ENCODE measurements at places on chromosomes 3 and 15.
A peak's percentile ranks its signal among the peaks of the same experiment; 100 is the strongest.

GRCh38 chr3:23314981-23315762 lies 112.0 kb downstream of the UBE2E2 start:
- DNase-seq, result no peak

GRCh38 chr3:39705351-39705900 lies 104.0 kb upstream of the MYRIP start:
- no peak for DNase-seq

DNA sequence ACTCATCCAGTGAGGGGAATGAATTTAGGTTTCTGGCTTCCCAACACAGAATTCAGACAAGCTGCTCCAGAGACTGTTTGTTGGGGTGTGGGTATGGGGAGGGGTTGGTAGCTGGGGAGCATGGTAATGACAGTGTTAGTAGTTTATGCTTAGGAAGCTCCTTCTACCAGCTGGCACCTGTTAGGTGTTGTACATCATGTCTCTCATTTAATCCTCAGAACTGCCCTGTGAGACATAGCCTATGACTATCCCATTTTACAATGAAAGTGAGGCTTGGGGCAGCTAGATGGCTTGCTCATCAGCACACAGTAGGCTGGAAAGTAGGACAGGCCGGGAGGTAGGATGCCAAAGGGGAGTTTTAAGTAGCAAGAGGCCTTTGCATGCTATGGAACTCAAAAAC lies 2.5 kb downstream of the EIF4E3 start:
- DNase-seq, result no peak

- DNase-seq, result no peak
Observed at GRCh38 chr3:152480282-152480953, 211.7 kb downstream of the MBNL1 start.

DNA sequence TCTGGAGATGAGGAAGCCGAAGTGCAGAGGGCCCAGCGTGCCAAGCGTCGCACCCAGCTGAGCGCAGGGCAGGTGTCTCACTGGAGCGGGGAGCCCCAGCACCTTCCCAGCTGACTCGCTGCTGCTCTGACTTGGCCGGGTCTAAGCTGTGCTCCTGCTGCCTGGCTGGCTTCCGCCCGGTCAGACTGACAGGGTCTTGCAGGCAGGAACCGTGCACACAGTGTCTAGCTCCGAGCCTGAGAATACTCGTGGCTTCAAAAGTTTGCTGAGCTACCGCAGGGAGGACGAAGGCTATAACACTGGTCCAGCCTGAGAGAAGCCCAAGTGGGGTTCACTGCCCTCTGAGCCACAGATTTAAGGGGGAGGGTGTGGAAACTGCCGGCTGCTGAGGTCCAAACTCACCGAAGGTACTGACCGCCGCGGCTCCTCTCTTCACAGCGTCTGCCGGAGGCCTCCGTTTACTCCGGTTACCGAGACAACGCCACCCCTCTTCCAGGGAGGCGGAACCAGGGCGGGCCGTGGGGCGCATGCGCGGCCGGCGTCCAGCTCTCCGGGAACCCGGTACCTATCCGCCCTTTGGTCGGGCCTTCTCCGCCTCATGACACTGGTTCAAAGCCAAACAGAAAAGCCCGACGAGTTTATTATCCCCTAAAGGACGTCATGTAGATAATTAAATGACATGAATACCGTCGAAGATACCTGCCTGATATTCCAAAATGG lies at the start of gene CFAP44:
Gene CFAP44 (minus strand): TSS at position 443 of the 720 bp plus-strand sequence. CDS start 7,829 bp downstream, outside the sequence.
- peak; percentile 35 for DNase-seq

DNA sequence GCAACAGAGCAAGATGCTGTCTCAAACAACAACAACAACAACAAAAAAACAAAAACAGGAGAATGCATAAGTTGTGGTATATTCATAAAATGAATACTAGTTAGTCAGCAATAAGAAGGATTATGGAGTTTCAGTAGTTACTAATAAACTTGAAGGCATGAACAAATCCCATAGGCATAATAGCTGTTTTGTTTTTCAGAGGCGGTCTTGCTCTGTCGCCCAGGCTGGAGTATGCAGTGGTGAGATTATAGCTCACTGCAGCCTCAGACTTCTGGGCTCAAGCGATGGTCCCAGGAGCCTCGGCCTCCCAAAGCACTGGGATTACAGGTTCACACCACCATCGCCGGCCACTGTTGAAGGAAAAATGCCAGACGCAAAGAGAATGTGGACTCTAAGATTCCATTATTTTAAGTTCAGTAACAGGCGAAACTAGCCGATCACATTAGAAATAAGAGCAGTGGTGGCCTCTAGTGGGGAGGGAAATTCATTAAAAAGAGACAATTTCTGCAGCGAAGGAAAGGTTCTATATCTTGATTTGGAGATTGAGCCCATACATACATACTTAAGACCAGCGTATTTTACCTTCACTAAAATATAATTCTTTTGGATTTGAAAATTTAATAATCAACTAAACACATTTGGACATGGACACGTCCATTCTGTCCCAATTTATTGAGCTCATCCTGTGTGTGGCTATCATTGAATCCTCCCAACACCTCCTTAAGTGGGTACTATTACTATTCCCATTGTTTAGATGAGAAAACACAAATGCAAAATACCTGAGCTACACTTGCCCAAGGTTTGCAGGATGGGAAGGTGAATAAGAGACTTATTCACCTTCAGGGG lies 27.4 kb upstream of the HDAC11 start:
- no peak for DNase-seq

- DNase-seq, result no peak
Observed at GRCh38 chr15:70531576-70531975, 231.8 kb downstream of the UACA start.

DNA sequence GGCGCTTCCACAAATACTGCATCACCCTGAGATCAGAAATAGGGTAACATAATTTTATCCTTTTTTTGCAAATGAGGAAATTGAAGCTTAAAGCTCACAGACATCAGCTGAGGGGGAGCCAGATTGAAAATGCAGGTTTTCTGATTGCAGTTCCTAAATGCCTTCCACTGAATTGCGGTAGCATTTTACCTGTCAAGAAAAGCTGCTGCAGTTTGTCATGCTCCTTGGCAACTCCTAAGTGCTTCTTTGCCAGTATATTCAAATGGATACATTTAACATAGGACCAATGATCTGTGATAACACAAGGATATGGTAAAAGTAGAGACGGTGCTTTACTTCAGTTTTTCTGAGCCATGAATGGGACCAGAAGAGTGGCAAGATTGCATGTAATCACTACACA lies 50.5 kb downstream of the SPATA16 start:
- no peak for DNase-seq

- no peak for DNase-seq
Observed at GRCh38 chr15:68557469-68558317, 21.1 kb upstream of the CORO2B start.

DNA sequence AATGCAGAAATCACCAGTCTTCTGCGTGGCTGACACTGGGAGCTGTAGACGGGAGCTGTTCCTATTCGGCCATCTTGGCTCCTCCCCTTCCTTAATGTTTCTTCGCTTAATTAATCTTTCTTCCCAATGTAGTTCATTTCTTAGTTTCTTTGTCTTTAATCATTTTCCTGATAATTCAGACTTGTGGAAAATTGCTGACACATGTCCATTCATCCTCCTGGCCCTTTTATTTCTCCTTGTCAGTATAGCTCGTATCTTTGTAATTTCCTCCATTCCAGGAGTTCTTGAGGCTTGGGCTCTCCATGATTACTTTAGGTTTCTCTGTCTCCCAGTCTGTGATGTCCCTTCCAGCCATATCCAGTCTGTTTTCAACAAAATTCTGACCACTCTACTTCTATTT lies 98.7 kb downstream of the UBE2E2 start:
- DNase-seq, result no peak

DNA sequence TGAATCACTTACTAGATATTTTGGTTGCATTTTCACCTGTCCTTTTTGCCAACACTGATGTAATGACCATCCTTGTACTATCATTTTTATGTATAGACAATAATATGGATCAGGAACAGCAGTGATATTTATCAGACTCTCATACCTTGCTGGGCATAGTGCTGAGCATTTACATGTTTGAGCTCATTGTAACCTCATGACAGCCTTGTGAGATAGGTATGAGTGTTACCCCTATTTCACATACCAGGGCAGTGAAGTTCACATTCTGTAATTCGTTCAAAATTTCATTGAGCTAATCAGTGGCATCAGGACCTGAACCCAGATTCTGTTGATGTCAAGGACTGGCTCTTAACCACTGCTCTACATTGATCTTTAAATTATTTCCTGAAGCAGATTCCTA lies 221.5 kb upstream of the TBL1XR1 start:
- DNase-seq, result no peak

DNA sequence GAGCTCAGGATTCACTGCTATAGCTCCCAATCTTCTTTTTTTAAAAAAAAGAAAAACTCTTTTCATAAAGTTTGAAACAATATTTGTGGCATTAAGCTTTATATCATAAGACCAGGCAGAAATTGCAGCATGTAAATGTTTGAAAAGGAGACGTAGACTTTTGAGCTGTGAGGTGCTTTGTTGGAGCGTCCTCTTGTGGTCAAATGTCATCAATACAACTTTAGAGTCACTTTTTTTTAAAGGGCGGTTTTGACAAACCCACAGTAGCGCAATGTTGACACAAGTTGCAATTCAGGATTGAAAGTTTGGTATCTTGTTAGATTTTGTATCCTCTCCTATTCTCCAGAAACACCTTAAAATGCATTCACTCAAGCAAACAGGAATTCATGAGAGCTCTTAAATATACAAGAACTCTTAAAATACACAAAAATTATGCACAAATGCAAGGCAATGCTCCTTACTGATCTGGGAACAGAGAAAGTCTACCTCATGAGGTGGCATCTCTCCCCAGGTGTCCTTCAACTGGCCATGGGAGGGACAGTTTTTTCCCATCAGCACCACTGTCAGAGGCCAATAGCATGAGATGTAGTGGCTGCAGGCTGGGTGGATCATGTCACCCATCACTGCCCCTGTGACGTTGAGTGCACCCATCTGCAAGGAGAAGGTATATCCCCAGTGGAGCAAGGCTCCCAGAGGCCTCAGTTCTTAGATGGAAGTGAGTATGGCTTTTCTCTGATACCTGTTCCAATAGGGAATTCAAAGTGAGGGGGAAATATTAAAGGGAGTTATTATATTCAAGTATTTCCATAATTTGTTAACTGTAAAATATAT lies 70.7 kb downstream of the ANXA2 start:
- no peak for DNase-seq

DNA sequence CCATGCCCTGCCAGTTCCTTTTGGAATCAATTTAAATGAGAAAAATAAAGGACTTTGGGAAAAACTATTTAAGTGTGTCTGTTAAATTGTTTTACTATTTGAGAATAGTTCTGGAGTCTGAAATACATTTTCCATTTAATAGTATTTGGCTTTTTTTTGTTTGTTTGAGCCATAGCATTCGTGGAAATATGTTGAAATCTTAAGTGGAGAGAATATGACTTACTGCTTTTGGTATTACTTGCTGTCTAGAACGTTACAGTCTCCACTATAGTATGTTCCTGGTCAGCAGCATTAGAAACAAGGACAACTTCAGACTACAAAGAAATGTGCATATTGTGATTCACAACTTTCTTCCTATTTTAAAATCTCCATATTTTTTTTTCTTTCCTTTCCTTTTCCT lies 179.4 kb downstream of the GHSR start:
- DNase-seq, result no peak

DNA sequence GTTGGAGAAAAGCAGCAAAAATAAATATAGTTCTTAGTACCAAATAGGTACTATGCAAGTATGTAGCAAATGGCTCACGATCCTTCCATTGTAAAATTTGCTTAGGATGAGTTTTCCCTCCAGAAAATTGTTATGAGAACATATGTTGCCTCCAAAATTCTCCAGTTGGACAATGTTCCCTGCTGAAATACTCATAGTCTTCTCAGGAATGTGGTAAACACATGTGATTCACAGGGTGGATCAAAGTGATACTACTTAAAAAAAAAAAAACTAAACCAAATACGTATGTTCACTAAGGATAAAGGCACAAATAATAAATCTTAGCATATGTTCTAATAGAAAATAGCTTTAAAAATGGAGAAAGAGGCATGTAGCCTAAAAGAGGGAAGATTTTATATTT lies 84.3 kb upstream of the ZNF385D start:
- no peak for DNase-seq

GRCh38 chr3:16508243-16508578 lies 5.3 kb downstream of the RFTN1 start:
- DNase-seq, result no peak

GRCh38 chr3:157477441-157477840 lies 25.8 kb downstream of the VEPH1 start:
- DNase-seq, result no peak

DNA sequence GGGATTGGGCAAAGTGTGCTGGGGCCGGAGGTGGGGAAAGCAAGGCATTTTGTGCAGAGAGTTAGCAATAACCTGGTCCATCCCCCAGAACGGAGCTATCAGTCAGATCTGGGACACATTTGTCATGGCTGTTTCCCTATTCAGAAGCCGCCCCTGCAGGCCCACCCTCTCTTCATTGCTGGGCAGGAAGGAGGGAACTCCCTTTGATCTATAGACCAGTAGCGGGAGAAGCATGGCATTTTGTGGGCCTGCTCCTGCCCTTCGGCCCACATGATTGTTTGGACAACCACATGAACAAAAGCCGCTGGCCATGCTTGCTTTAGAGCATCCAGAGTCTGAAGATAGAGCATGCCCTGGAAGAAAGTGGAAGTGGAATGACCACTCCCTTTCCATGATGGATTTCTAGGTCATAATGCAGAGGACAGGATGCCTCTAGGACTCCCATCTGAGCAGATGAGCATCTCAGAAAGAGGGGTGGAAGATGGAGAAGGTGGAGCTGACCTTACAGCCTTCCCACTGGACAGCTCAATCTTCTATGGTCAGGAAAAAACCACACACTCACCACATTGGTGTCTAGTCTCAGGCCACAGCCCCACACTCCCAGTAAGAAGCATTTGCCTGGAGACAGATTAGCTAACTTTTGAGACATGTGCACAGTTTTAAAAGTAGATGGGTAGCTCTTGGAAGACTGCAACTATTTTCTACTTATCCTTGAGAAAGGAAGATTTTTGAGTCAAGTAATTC lies 11.9 kb upstream of the LRTM1 start:
- DNase-seq, result no peak

DNA sequence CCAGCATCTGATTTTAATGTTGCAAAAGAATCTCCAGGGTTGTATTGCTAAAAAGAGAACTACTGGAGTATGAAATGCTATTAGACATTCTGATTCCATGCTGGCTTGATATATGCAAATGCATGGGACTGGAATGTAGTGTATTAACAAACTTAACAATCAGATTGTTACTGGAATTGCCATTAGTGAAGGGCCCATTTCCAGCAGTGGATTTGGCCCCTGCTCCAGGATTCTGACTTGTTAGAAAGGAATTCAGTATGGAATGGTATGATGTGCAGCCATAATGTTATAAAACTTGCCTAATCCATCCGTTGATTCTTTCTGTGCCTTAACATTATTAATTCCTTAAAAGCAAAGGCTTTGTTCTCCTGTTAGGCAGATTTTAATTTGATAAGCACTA lies 7.9 kb downstream of the ARRDC4 start:
- DNase-seq, result no peak

All from activated T-helper 1 cell treated with Interleukin-2 at 50 U/mL for 16 hours (primary cell).